ENCODE measurements at places on chromosomes 6 and 20.

DNA sequence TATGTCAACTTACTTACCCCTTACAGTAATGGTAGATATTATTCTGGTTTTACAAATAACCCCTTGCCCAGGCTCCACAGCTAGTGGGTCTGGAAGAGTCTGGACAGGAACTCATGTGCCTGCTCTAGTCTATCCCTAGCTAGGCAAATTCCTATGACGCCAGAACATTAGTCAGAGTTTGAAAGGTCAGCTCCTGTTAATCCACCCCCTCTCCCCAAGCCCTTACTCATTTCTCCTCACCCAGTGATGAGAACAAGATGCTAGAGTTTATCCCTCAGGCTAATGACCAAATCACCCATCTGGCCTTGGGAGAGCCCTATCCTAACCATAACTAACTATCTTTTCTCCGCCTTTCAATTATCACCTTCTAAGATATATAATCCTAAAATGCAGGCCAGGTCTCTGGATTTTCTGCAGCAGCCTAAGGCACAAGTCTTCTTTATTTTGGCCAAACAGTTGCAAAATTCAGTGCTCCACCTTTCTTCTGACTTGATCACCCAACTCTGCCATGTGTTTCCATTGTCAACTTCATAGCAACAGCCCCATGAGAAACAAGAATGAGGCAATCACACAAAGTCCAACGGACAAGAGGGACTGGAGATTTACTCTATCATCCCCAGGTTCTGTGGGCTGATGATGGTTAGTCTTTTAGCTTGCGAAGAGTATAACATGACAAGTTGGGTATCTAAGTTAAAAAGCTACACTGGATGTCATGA lies 113.3 kb downstream of the TASP1 start:
- DNase-seq = peak; percentile 80

DNA sequence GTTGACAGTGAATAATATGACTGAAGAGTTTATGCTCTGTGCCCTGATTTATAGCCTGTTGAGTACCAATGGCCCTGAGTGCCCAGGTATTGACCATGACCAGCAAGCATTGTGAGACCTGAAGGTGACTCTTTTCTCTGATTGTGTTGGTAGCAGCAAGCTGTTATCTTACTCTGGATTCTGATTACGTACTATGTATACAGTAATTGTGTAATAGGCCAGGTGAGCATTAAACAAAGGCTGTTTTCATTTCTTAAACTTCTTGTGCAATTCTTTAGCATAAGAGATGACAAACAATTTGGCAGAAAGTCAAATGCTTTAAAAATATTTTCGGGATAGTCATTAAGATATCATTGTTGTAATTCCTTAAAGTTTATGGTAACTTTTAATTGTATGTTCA lies 111.7 kb upstream of the PTPRK start:
- DNase-seq = no peak

- DNase-seq = no peak
Observed at GRCh38 chr6:153108315-153108714, 22.8 kb downstream of the RGS17 start.

- no peak for DNase-seq
Observed at GRCh38 chr6:163645560-163645959, 231.0 kb downstream of the QKI start.

DNA sequence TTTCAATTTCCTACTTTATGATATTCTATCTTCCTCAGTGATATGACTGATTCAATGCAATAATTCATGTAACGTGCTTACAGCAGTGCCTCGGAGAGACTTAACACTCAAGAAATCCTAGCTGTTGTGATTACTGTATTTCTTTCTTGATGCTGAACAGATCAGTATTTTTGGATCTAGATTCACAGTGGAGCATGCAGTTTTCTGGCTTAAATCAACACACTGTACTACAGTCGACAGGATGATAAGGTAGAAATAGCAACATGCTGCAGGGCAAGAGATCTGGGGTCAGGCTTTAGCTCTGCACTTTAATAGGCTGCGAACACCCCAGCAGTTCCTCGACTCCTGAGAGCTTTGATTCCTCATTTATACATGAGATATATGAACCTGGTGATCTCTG lies 161.0 kb downstream of the AIG1 start:
- DNase-seq = no peak

- DNase-seq = peak; percentile 24
Observed at GRCh38 chr6:35368038-35368887, 25.9 kb downstream of the PPARD start.

GRCh38 chr6:5373430-5373829 lies 112.1 kb downstream of the FARS2 start:
- DNase-seq = no peak

- DNase-seq = no peak
Observed at GRCh38 chr6:148164645-148165044, 178.0 kb upstream of the SASH1 start.

GRCh38 chr20:35269055-35269781 lies 8.7 kb downstream of the MMP24OS start:
- DNase-seq = no peak

DNA sequence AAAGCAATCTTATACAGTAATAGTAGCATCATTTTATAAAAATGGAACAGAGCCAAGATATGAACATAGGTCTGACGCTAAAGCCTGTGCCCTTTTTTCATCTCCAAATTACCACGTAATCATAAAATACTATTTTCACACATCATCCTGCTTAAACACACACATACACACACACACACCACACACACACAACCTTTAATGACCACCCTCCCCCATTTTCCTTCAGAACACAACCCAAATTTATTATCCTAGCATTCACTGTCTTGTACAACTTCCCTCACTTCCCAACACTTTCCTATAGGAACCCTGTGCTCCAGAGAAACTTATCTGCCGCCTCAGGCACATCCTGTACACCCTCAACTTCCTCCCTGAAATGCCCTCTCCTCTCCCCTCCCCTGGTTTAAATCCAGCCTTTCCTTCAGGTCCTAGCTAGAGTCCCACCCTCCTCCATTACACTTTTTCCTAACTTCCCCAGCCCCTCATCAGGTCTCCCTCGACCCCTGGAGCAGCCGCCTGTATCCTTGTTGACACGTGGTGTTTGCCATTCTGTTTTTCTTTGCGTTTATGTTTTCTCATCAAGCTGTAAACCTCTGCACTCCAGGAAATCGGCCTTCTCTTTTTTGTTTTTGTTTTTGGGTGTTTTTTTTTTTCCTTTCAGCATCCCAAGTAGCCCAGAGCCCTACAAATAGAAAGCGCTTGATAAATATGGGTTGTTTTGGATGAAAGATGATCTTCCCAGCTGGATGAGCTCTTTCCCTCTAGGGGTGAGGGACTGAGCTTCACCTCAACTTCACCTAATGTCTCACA lies 968 bp upstream of the MMP24 start:
- DNase-seq = no peak

DNA sequence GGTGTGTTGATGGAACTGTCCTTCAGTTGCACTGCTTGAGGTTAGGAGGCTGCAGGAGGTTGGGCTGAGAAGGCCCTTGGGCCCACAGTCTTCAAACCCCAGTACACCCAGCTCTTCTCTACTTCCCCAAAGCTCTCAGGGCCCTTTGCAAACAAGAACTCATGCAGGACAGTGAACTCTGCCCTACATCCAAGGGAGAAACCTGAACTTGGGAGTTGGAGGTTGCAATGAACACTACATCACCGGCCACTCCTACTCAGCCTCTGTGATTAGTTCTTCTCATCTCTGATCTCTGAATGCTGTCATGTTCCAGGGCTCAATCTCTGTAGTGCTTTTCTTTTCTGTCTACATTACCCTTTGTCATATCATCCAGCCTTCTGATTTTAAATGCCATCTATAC lies 148.5 kb upstream of the PDE7B start:
- DNase-seq = no peak

GRCh38 chr6:51585264-51585663 lies 502.1 kb downstream of the PKHD1 start:
- no peak for DNase-seq

DNA sequence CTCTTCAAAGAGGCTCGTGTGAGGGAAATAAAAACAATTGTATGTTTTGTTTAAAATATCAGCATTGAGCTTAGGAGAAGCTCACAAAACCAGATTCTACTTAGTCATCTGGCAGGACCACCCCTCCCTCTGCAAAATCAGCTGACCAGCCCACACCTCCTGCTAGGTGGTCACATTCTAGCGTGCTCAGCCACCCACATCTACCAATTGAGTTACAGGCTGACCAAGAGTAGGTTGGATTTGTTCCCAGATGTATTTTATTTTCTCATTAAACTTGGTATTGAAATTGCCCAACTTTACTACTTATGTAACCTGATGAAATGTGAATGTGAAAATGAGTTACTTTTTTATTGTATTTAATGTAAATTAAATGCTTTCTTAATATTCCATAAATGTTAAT lies 56.2 kb downstream of the SLC22A2 start:
- DNase-seq = no peak

GRCh38 chr6:3958255-3958654 lies 109.1 kb downstream of the FAM50B start:
- DNase-seq = no peak

- DNase-seq = no peak
Observed at GRCh38 chr6:89596056-89596455, 42.5 kb downstream of the LYRM2 start.

GRCh38 chr6:95805699-95806098 lies 210.1 kb upstream of the FUT9 start:
- DNase-seq = no peak

GRCh38 chr6:110188791-110189190 lies 8.6 kb downstream of the CDC40 start:
- no peak for DNase-seq

DNA sequence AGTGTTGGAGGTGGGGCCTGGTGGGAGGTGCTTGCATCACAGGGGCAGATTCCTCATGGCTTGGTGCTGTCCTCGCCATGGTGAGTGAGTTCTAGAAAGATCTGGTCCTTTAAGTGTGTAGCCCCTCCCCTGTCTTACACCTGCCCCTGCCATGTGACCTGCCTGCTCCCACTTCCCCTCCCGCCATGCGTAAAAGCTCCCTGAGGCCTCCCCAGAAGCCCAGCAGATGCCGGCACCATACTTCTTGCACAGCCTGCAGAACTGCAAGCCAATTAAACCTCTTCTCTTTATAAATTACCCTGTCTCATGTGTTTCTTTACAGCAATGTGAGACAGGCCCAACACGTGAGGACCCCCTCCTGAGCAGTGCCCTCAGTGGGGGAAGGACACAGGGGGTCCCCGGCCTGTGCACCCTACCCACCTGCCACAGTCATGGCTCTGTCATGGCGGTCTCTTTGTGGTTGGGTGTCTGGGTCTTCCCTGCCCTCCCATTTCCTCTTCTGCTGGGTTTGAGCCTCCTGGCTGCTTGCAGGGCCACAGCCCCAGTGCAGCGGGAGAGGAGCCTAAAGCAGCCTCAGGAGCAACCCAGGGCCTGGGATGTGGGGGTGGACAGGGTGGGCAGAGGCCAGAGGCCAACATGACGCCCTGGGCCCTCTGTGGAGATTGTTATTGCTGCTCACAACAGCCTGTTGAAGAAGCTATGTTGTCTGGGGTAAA lies 87.2 kb upstream of the QKI start:
- DNase-seq = no peak

DNA sequence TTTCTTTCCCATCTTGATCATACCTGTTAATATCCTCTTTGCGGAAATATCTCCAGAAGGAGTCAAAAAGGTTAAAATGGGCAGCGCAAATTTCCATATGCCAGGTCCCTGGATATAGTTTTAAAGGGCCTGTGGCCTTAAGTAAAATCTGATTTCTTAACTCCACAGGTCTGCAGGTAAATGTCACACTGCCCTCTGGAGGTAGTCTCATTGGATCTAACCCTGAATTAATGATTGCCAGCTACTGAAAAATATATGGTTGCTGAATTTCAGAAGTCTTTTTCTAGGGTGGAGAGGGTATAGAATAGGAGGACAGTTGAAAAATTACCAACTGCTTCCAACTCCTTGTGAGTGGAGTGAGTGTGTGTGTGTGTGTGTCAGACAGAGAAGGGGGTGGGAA lies 8.5 kb downstream of the MOXD1 start:
- DNase-seq = no peak
